ENCODE measurements at places on chromosomes 6 and 20. TPM values are rescaled to one million over a fixed set of nuclear protein-coding genes. Genes with fewer than 3 reads are reported as not detected.

DNA sequence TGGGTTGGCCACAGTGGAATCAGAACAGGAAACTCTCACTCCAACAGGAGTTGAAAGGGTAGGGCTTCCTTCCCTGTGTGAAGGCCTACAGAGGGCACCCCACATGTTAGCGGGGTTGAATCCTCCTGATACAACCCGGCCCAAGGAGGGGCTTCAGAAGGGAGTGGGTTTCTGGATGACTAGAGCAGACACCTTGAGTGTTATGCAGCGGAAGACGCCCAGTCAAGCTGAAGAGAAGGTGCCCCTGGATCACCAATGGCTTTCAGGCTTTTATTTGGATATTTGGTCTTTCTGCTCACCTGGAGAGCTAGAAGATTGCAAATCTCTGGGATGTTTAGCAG, 132.8 kb downstream of the PRND start:
- no peak for DNase-seq

Gene BPIFA1
- not detected for total RNA-seq

- no peak for DNase-seq
Measured at GRCh38 chr20:32365564-32365963, 7.4 kb downstream of the ASXL1 start.

- DNase-seq, result no peak
Measured at GRCh38 chr6:159805440-159806020, 5.5 kb downstream of the PNLDC1 start.

Gene CLPSL2
- total RNA-seq, result not detected

Gene C6orf120
- total RNA-seq, result 30.1 TPM

DNA sequence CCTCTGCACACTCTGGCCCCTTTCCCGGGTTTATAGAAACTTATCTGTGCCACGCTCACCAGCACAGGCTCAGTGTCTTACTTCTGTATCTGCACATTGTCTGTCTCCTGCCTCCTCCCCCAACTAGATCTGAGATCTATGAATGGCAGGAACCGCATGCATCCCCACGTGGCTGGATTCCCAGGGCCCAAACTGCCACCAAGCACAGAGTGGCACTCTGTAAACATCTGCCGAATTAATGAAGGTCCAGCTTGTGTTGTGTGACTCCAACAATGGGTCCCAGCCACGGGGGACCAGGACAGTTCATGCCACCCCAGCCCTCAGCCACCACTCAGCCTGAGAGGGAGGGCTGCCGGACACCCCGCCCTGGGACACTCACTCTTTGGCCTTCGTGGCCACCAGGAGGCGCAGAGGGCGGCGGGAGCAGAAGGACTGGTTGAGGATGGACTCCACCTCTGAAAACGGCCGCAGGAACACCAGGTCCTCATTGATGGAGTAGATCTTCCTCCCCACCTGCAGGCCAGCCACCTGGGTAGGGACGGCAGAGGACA, 171.1 kb downstream of the PREX1 start:
- DNase-seq, result no peak

Gene CALHM4
- total RNA-seq, result not detected

Data from Caki2 (cell line).